ENCODE measurements at places on chromosomes 12 and 14.

GRCh38 chr12:67804168-67804567 is 155.6 kb downstream of the DYRK2 start:
- DNase-seq = no peak

- DNase-seq = no peak
These were observed at the start of gene ASIC1 for GRCh38 chr12:50057000-50057841. ASIC1 (plus strand) TSS chr12:50057596; CDS start chr12:50058767, 1,171 bp downstream.

- DNase-seq = peak; percentile 43
These were observed 5.8 kb downstream of the CTDSP2 start for GRCh38 chr12:57840726-57841125.

GRCh38 chr12:92378682-92379479 is 233.2 kb upstream of the BTG1 start:
- no peak for DNase-seq

- no peak for DNase-seq
These were observed 73.0 kb downstream of the NINJ2 start for GRCh38 chr12:590206-590750.

GRCh38 chr12:47408171-47408871 is 297.5 kb downstream of the RPAP3 start:
- DNase-seq = peak; percentile 91

- DNase-seq = no peak
These were observed 134.2 kb downstream of the KCNK10 start for GRCh38 chr14:88188745-88189416.

DNA sequence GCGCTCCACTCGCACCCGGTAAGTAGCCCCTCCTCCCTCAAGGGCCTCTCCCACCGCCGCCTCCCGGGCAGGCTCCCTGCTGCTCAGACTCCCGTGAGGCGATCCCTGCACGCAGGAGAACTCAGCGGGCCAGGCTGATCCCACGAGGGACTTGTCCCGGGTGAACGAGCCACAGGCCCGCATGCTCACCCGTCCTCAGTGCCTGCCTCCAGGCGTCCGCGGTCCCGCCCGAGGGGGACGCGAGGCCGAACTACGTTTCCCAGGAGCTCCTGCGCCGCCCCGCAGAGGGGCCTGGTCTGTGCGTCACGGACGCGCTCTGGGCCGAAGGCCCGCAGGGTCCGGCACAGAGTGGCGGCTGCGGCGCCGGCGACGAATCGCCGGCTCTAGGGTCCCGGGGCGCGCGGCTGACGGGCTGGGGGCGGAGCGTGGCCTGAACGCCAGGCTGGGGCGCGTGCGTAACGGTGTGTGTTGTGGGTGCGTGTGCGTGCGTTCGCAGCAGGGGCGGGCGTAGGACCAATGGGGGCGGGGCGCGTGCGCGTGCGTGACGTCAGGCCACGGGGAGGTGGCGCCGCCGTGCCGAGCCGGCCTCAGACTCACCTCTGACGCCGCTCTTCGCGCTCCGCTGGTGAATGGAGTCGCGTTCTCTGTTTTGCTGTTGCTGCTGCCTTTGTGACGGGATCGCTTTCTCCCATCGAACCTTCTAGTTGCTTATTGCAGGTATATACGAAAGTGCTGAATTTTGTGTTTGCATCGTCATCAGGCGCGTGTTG is at the start of the genes ZNF10 and ZNF891:
TSS of gene ZNF10 (plus strand) at position 590 of the 770 bp plus-strand sequence. CDS start 13,866 bp downstream, outside the sequence.
TSS of gene ZNF891 (minus strand) at position 237 of the 770 bp plus-strand sequence. CDS start 8,356 bp downstream, outside the sequence.
- peak; percentile 62 for DNase-seq

DNA sequence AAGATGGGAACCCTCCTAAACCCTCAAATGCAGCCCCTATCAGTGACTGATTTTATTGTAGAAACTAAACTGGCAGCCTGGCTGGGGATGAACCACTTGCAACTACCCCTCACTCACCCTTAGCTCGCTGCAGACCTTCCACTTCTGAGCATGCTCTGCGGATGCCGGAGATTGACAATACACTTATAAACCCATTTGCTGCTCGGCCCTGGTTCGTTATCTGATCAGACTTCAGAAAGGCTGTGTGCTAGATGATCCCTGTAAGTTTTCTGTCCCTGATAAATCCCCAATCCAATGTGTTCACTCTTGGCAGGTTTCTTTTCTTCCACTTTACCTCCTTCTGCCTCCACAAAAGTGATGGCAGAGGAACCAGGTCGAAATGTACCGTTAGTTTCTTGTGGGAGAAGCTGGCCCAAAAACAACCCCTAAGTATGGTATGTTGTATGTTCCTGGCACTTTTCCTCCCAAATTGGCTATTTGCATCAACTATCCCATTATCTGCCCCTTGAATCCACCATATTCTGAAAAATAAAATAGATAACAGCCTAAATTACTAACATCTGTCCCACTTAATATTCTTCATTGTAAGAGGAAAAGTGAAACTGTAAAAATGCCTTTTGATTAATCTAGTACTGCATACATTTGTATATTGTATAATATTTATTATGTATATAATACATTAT is 18.8 kb downstream of the RPH3A start:
- no peak for DNase-seq

DNA sequence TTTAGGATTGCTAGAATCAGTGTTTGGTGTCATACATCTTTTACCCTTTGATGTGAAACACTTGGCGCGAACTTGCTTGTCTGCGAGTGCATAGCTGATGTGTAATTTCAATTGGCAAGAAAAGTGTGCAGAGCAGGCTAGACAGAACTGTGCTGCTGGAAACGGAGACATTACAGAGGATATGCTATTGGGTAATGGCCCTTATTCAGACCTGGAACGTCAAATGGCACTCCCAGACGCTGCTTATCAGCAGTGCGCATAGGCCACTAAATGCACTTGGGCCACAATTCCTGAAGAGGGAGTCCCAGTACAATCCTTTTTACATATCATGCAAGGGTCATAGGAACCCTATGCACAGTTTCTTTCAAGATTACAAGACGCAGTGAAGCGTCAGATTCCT is 15.7 kb upstream of the SLC10A1 start:
- DNase-seq = no peak

- no peak for DNase-seq
These were observed 146.1 kb downstream of the RAD51B start for GRCh38 chr14:67965696-67966095.

GRCh38 chr12:57240066-57240921 is 10.7 kb downstream of the STAC3 start:
- DNase-seq = peak; percentile 56

- DNase-seq = no peak
These were observed 36.2 kb downstream of the SYNE3 start for GRCh38 chr14:95480109-95480886.

DNA sequence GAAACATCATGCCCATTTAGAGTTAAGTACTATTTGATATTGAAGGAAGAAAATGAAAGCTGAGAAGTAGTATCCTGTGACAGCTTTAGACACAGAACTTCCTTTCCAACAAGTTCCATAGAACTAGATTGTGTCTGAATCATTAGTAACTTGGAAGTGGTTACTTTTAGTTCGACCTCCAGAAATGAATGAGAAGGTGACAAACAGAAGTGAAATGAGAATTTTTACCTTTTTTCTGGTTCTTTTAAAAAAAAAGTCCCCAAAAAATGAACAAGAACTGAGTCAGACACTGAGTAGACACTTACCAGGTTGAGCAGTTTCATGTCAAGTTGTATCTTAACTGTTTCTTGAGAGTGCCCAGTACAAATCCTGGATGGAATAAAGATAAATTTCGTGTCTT is 3.0 kb downstream of the ATP6V0A2 start:
- DNase-seq = no peak

- peak; percentile 26 for DNase-seq
These were observed 49.8 kb downstream of the FAR2 start for GRCh38 chr12:29198901-29199300.

DNA sequence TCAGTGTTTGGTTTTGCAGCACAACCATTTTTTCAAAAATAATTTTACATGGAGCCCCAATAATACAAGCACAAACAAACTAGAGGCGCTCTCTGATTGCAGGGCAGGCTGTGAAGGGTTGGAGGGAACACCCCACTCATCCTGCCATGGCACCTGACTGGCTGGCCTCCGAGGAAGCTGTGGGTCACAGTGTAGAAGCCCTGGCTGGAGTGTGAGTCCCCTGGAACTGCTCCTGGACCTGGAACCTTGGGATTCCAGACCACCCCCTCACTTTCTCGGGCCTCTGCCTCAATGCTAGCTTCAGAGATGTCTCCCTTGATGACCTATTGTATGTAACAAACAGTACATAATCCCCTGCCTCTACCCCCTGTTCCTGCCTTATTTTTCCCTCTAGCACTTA is 14.8 kb upstream of the SERPINA12 start:
- DNase-seq = no peak

GRCh38 chr14:83632375-83632774 is 1897.6 kb upstream of the FLRT2 start:
- no peak for DNase-seq

- DNase-seq = no peak
These were observed 799 bp downstream of the THTPA start for GRCh38 chr14:23556700-23557440.

DNA sequence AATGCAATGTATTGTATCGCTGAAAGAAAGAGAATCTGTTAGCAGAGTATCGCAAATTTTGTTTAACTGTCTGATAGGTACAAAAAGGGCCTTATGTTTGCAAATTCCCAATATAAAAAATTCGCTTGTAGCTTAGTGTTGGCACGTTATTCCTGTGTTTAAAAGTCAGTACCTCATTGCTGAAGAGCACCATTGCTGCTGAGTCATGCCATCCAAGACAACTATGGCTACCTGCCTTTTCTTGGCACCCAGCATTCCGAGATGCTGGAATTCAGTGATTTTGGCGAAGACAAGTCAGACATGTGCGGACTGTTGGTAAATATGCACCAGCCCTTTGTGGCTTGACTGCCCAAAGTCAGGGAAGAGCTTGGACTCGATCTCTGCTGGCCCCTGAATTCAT is 149.5 kb upstream of the EEA1 start:
- DNase-seq = no peak

- DNase-seq = no peak
These were observed 5.8 kb downstream of the SLC48A1 start for GRCh38 chr12:47778881-47779280.

GRCh38 chr14:94113073-94113472 is 2.5 kb downstream of the IFI27 start:
- no peak for DNase-seq

DNA sequence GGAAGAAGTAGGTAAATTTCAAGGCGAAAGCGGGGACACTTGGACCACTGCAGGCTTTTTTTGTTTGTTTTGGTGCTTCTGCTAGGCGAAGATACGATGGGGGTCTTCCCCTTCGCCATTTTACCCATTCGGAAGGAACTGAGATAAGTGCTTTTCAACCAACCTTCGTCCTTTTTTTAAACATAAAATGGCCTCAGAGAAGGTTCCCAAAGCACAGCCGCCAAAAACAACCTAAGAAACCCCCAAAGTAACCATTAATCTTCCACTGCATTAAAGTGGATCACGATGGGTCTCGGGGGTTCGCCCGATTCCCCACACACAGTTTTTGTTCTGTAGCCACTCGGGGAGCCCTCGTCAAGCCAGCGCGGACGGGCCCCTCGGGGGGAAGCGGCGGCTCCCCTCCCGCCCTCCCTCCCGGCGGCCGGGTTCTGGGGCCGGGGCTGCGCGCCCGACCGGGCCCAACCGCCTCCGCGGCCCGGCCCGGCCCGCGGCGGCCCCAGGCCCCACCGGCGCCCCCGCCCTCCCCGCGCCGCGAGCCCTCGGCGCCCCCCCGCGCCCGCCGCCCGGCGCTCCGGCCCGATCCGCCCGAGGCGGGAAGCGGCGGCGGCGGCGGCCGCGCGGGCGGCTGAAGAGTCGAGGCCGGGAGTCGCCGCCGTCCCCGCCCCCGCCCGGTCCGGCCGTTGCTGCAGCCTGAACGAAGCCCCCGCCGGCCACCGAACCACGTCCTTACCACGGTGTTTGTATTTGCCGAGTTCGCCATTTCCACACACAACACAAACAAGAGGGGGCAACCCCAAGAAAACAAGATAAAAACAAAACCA is 790 bp downstream of the GTF2A1 start:
- DNase-seq = no peak

DNA sequence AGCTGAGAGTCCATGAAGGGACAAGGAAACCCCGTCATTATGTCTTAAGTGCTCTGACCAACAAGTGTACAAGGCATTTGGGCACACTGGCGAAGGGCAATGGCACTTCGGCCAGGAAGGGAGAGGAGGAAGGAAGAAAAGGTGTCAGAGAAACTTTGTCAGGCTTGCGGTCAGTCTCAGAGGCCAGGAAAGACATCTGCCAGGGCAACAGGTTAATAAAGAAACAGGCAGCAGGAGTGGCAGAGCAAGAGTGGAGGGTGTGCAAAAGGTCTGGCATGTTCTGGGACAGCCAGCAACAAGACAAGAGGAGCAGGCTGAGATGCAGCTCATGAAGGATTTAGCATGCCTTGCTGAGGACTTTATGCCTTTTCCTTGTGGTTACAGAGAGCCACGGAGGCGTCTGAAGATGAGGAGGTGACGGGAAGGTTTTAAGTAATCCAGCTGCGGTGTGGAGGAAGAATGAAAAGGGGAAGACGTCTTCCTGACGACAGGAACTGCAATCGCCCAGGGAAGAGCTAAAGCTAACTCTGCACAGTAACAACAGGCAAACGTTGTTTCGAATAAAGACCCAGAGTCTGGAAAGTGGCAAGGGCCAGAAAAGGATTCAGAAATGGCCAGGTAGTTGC is 13.1 kb downstream of the APPL2 start:
- no peak for DNase-seq

DNA sequence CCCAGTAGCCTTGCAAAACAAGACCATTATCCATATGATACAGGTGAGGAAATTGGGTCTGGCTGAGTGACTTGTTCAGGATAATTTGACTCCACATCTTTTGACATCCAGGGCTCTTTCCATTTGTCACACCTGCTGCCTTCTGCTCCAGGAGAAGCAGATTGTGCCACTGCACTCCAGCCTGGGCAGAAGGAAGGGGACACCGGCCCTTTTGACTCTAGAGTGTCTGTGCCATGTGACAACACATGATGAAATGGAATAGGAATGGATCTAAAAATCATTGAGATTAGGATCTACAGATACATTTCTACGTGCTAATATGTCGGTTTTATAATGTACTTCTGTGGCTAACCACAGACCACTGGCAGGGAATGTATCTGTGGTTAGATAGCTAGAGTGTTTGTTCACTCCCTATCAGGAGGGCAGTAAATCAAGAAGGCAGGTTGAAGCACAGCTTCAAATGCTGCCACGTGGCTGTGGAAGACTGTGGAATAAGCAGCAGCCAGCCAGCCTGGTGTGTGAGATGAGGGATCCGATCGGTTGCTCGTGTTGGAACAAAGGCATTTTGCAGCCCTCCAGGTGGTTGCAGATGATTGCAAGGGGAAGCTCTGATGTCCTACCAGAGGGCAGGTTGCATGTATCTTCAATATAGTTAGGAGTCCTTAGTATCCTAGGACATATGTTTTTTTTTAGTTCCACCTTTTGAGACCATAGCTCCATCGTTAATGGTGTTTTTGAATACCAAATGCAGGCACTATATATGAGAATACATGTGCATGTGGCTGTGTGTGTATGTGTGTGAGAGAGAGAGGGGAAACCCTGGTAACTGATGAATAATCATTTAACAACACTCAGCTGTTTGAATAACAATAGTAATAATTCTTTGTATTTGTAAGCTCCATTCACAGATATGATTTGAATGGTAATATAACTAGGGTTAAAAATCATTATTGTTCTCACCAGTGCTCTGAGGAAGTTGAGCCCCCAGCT is 28.6 kb downstream of the EML1 start:
- peak; percentile 87 for DNase-seq

GRCh38 chr14:93734086-93734822 is 54.0 kb downstream of the PRIMA1 start:
- no peak for DNase-seq
